ENCODE measurements at places on chromosomes 3 and 15. TPM values are rescaled to one million over a fixed set of nuclear protein-coding genes. Genes with fewer than 3 reads are reported as not detected.

Gene TBC1D21
- total RNA-seq = not detected

Gene NR1I2
- not detected for total RNA-seq

Gene MYO5C
- total RNA-seq = 0.25 TPM

Gene MINAR1
- total RNA-seq = 1.00 TPM

Gene PLOD2
- 136 TPM for total RNA-seq

Gene SLC28A1
- total RNA-seq = not detected

Gene TMEM41A
- 12.3 TPM for total RNA-seq

Gene NEDD4
- total RNA-seq = 15.4 TPM
